Activated CD4-positive, alpha-beta T cell treated with anti-CD3 and anti-CD28 coated beads, Interleukin-2, amount 50 U/mL, for 4 hours (primary cell): ENCODE measurements at places on chromosomes 2 and 18.

GRCh38 chr2:164438490-164439205 lies 182.6 kb downstream of the GRB14 start:
- no peak for DNase-seq

DNA sequence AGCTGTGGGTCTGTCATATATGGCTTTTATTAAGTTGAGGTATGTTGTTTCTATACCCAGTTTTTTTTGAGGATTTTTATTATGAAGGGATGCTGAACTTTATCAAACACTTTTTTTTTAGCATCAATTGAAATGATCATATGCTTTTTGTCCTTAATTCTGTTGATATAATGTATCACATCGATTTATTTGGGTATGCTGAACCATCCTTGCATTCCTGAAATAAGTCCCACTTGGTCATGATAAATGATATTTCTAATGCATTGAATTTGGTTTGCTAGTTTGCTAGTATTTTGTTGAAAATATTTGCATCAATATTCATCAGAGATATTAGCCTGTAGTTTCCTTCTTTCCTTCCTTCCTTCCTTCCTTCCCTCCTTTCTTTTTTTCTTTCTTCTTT lies 22.5 kb upstream of the CWC22 start:
- no peak for DNase-seq

- DNase-seq = no peak
These were observed 136.2 kb downstream of the LCLAT1 start for GRCh38 chr2:30583204-30583749.

DNA sequence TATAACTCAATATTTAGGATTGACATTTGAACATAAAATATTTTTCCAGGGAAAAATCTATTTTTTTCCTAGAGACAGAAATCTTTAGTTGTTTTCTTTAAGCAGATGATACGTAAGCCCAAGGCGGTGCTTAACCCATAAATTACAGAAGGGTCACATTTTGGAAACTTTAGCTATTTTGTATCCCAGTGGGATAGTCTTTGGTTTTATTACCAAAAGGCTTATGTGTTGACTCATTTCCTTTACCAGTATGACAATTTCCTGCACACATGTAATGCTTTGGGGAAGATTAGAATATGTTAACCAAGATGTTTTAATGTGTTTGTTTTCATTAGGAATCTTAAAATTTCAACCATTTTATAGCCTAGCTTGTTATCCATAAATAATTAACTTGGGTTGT lies 24.8 kb downstream of the DYNC1I2 start:
- no peak for DNase-seq

GRCh38 chr2:235539773-235540172 lies 45.9 kb downstream of the AGAP1 start:
- no peak for DNase-seq

GRCh38 chr2:70630761-70631160 lies 77.1 kb upstream of the TGFA start:
- DNase-seq = no peak

- DNase-seq = no peak
These were observed 45.3 kb downstream of the PIKFYVE start for GRCh38 chr2:208311321-208311720.

DNA sequence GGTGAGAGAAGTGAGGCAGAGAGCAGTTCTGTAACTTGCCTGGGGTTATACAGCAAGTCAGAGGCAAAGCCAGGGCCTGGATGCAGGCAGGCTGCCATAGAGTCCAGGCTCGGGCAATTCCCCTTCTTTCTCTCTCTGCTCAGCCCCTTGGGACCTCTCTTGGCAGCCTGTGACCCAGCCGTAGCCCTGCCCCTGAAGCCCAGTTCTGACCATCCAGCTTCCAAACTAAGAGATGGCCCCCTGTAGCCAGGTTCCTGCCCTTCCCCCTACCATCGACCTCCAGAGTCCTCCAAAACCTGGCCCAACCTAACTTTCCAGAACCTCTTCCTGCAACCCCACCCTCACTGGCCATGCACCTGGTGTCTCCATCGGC lies 201.2 kb downstream of the CTIF start:
- no peak for DNase-seq

DNA sequence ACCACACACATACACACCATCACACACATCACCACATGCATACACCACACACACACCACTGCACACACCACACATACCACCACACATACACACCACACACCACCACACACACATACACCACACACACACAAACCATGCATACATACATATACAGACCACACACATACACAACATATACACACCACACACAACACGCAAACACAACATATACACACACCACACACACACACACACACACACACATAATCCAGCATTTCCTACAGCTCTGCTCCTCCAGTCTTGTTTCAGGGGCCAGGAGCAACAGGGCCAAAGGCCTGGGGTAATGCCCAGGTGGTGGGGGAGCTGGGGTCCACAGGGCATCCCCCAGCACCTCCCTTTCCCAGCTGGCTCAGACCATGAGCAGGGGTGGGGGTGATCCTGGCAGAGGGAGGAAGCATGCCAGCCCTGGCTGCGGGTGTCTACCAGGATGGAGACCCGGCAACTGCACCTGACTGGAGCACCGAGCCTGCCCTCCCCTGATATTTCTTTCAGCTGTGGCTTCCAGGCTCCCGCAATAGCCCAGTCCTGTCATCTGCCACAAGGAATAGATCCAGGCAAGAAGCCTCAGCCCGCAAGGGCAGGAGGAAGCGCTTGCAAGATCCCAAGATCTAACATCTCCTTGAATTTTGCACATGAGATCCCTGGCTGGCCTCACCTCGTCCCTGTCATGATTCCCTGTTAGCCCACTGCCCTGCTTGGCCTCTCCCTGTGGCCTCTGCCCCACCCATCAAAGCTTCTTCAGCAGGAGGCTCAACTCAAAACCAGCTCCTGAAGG lies 196.9 kb downstream of the TNS1 start:
- DNase-seq = no peak

DNA sequence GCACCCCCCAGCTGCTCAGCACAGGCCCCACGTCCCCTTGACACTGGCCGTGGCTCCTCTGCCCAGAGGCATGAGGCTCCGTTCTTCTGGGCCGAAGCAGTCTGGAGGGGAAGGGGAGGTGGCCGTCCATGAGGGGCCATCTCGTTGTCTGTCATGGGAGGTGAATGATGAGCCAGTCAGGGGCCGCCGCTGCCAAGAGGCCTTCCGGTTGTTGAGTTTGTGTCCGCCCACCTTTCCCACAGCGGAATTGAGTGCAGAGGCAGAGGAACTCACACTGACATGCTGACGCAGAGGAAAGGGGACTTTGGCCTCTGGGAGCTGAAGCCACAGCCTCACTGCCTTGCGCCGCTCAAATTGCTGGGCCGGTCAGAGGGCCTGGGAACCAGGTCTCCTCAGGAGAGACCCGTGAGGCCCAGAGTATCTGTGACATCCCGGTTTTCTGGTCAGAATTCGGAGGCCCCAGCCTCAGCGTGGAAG lies 268.4 kb downstream of the ATAD2B start:
- no peak for DNase-seq

GRCh38 chr2:18993756-18994338 lies 364.6 kb downstream of the OSR1 start:
- DNase-seq = no peak

- no peak for DNase-seq
These were observed 11.6 kb upstream of the PTPN2 start for GRCh38 chr18:12895626-12896025.

DNA sequence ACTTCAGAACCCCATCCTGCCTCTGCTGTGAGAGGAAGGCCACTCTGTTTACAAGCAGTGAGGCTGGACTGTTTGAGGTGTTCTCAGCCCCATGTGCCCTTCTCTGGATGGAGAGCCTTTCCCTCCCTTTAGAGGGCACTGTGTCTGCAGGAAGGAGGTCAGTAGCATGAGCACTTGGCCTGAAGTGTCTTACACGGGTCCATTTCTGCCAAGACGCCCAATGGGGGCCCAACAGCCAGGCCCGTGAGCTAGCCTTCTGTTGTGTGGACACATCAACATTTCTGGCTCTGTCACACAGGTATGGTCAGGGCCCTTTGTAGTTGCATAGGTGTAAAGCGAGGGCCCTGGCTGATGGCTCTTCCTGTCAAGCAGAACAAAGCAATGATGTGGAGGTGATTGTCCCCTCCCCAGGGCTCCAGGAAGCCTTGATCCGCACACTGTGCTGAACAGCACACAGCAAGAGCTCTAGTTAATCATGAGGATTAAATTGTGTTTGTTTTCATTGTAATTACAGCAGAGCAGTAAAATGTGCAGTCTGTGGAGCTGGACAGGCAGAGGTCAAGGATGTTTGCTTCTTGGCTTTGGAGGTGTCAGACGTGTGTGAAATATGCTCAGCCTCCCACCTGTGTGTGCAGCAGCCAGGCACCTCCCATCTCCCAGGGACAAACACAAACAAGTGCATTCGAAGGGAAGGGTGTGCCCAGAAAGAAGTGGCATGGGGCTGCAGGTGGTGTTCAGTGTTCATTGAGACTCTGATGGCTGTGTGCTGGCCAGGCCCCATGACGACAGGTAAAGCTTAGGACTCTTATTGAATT lies 132.1 kb downstream of the SH3RF3 start:
- DNase-seq = no peak

DNA sequence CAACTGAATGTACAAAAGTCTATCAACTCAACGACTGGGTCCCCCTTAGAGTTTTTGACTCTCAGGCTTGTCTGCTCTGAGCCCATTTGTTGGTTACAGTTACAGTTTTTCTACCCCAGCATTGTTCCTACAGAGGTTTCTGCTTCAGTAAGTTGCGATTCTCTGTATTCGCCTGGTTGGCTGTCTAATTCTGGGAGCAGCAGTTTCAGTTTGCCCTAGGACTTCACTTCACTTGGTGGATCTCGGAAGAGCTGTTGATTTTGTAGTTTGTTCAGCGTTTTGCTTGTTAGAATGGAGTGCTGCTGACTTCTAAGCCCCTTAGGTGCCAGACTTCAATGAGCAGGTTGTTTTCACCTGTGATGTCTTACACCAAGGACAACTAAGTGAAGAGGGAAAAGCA lies 296.5 kb upstream of the EPAS1 start:
- no peak for DNase-seq

DNA sequence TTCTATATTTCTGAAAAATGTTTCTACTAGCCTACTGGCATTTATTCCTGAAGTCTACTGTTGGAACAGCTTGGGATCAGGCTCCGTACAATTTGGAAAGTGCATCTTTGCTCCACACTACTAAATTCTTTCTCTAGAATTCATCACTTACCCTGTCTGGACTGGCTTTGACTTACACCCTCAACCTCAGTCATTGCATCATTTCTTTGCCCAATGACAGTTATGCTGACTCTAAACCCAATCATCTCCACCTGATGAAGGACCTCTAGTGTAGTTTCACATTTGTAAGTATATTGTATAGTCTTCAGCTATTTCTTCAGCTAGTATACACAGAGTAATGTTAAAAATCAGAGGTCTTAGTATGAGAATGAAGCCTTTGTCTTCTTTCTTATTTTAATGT lies 359.6 kb upstream of the MC4R start:
- DNase-seq = no peak

- no peak for DNase-seq
These were observed 29.3 kb downstream of the FHOD3 start for GRCh38 chr18:36326771-36327170.

DNA sequence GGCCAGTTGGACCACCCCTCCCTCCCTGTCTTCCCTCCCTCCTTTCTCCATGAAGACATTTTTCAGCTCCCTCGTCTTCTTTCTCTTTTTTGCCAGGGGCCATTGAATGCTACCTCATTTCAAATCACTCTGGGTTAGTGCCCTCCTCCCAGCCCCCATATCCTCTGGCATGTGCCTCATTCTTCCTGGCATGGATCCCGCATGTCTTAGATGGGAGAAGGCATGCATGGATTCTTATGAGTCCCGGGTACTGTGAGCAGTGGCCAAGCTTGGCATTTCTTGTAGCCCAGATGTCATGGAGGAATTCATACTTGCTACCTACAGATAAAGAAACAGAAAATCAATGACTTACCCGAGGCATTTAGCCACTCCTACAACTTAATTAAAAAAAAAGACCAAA lies 9.0 kb upstream of the HAAO start:
- DNase-seq = no peak

- DNase-seq = no peak
These were observed 86.2 kb upstream of the RAB6C start for GRCh38 chr2:129893244-129893643.

GRCh38 chr2:118371515-118371914 lies 283.2 kb downstream of the INSIG2 start:
- DNase-seq = no peak

DNA sequence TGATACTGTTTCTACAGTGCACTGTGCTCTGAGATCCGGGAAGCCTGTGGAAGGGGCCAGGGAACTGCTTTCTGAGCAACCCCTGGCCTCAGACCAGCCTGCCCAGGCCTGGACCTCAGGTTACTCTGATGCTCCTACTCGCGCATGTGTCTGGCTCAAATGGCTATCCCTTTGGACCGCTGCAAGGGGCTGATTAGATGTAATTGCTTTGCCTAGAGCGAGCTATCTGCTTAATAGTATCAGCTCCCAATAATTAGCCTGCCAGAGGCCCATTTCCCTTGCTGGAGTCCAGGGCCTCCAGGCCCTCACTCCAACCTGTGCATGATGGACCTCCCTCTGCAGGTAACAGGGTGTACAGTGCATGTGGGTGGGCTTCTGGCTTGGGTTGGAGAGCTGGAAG lies 7.2 kb upstream of the KCNK3 start:
- no peak for DNase-seq

DNA sequence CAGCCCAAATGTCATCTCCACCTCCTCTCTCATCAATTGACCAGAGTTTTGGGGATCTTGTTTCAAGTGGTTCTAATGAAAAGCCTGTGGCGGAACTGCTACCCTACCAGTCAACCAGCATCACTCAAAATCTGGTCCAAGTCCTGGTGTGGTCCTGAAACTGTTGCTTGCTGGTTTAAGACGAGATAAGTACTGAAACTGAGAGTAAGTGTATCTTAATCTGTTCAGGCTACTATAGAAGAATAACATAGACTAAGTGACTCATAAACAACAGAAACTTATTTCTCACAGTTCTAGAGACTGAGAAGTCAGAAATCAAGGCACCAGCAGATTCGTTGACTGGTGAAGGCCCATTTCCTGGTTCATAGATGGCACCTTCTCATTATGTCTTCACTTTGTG lies 879 bp upstream of the GALNT5 start:
- no peak for DNase-seq

DNA sequence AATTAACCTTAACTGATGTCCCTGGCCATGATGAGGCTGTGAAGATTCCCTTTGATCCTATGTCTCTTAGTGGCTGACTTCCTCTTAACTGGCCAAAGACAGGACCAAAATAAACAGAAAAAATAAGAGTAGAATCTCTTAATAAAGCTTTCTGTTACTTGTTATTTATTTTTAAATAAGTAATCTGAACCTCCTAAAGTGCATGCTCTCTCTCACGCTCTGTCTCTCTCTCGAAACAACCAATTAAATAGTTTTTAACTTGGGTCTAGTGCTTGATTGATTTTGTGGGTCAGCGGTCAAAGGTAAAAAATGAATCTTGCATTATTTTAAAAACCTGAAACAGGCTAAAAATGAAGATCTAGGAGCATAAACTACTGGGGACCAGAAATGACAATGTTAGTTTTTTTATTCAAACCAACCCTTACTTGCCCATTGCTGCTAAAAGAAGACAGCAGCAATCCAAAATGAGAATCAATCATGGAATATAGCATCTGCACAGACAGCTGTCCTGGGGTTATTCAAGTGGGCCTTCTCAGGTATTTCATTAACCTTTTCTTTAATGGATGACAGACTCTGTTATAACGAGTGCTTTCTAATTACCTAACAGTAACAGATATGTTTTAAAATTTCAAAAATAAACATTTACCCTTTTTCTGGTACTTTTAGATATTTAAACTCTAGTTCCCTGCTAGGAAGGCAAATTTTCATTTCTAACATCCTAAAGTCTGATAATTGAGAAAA lies 11.2 kb downstream of the GAREM1 start:
- no peak for DNase-seq
